ENCODE measurements at places on chromosomes 4 and X. TPM values are rescaled to one million over a fixed set of nuclear protein-coding genes. Genes with fewer than 3 reads are reported as not detected.
A peak's percentile ranks its signal among the peaks of the same experiment; 100 is the strongest.

DNA sequence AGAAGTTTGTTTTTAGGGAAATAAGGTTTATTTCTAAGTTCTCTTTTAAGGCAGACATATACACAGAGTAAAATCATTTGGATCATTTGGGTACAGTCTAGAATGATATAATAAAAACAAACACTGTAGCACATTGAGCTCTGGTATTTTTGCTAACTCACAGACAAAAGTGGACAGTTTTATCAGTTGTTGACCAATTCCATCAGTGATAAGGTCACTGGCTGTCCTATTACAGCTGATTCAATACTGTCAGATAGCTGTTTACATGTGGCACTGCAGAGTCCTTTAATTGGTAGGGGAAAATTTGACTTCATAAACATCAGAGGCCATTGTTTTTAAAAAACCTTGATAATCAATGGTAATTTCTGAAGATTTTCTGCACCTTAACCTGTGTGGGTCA, 3.5 kb downstream of the IBSP start:
- H3K36me3 ChIP-seq: no peaks in the 10 kb centered on the region
- no peak for DNase-seq
- no peak overlapping the region for H3K4me3 ChIP-seq
- no peaks in the 10 kb centered on the region for H3K27me3 ChIP-seq
- no peak overlapping the region for H3K27ac ChIP-seq

DNA sequence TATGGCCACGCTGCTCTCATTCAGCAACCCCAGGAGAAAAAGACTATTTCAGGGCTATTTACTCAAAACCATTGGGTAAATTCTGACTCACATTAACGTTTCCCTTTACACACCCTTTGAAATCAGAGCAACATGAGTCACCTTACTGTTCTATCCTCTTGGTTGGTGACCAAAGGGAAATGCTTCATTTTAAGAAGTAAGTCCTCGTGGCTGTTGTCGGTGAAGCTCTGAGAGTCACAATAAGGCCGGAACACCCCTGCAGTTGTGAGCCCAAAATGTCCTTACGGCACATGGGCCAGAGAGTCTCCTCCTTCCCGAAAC, 56.3 kb upstream of the SPRY1 start:
- H3K27ac ChIP-seq: peak overlapping the region; percentile 17
- no peaks in the 10 kb centered on the region for H3K27me3 ChIP-seq
- no peaks in the 10 kb centered on the region for H3K4me1 ChIP-seq
- no peaks in the 10 kb centered on the region for H3K36me3 ChIP-seq

GRCh38 chrX:38400389-38400910, 48.0 kb downstream of the OTC start:
- DNase-seq: no peak
- H3K4me3 ChIP-seq: no peak overlapping the region
- H3K4me1 ChIP-seq: no peaks in the 10 kb centered on the region
- H3K27ac ChIP-seq: no peak overlapping the region

GRCh38 chr4:105197777-105198176, 51.1 kb downstream of the TET2 start:
- no peak overlapping the region for H3K4me3 ChIP-seq
- no peaks in the 10 kb centered on the region for H3K27me3 ChIP-seq
- DNase-seq: no peak
- H3K27ac ChIP-seq: peak overlapping the region; percentile 81

DNA sequence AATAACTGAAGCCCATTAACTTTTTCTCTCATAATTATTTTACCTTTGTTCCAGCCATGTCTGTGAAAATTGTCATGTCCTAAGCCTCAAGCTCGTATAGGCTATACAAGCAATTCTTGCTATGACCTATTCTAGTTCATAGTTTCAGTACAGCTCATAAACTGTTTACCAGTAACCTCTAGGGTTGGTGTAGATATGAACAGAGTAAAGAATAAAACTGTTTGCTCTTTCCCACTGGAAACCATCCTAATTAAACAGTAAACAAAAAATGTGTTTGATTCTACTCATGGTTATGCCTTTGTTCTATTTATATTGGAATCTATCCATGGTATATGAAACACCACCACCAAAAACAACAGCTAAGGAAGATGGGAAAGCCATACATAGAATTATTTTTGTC, 1444.0 kb upstream of the PCDH7 start:
- H3K4me3 ChIP-seq: no peak overlapping the region
- no peaks in the 10 kb centered on the region for H3K36me3 ChIP-seq
- no peak overlapping the region for H3K27ac ChIP-seq
- H3K4me1 ChIP-seq: no peaks in the 10 kb centered on the region

DNA sequence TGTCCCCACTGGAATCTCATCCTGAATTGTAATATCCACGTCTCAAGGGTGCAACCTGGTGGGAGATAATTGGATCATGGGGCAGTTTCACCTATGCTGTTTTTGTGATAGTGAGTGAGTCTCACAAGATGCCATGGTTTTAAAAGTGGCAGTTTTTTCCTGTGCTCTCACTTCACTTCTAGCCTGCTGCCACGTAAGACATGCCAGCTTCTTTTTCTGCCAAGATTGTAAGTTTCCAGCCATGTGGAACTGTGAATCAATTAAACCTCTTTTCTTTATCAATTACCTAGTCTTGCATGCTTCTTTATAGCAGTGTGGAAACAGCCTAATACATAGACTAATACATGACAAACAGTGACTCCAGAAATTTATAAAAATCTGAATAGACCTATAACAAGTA, 1131.8 kb downstream of the PCDH7 start:
- no peaks in the 10 kb centered on the region for H3K27me3 ChIP-seq
- no peak for DNase-seq
- H3K36me3 ChIP-seq: no peaks in the 10 kb centered on the region
- H3K4me3 ChIP-seq: no peak overlapping the region
- no peak overlapping the region for H3K27ac ChIP-seq

GRCh38 chrX:109585488-109585887, 39.5 kb downstream of the KCNE5 start:
- H3K4me3 ChIP-seq: no peak overlapping the region
- no peak overlapping the region for H3K27ac ChIP-seq
- DNase-seq: no peak
- H3K36me3 ChIP-seq: no peaks in the 10 kb centered on the region
- H3K4me1 ChIP-seq: no peaks in the 10 kb centered on the region

GRCh38 chr4:87078987-87079486, 141.4 kb downstream of the KLHL8 start:
- DNase-seq: no peak
- H3K36me3 ChIP-seq: peaks cover under 1% of the 10 kb centered on the region
- H3K27me3 ChIP-seq: no peaks in the 10 kb centered on the region

DNA sequence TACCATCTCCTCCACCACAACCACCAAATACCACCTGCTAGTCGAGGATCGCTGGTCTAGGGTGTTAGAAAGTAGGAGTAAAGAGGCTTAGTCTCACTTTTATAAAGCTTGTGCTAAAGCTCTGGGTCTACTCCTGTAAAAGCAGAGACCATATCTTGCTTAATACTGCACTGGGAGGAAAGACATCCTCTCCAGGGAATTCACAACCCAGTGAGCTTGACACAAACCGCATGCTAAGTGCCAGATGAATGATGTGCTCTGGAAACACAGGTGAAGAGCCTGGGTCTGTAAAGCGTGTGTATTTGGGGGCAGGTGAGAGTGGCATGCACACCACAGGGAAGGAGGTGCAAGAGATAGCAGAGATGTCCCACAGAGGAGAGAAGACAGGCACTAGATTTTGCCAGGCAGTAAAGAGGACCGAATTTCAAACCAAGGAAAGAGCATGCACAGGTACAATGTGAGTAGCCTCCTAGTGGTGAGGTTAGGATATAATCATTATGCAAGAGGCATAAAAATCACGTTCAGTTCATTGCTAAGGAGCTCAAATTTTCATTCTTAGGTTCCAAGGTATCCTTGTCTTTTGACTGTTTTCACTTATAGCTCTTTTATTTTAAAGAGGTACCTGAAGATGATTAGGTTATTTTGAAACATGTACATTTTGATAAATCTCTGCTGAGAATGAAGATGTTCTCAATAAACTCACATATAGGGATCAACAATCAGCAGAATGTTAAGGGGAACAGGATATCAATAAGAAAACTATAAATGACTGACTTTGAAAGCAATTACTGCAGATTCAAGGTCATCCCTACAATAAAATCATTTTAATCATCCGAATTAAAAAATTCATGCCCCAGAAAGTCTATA, 20.7 kb downstream of the TAPT1 start:
- no peak overlapping the region for H3K27ac ChIP-seq
- no peaks in the 10 kb centered on the region for H3K27me3 ChIP-seq
- DNase-seq: no peak
- peaks cover 8% of the 10 kb centered on the region for H3K36me3 ChIP-seq
- no peak overlapping the region for H3K4me3 ChIP-seq

- no peak overlapping the region for H3K4me3 ChIP-seq
- no peaks in the 10 kb centered on the region for H3K36me3 ChIP-seq
- H3K27me3 ChIP-seq: no peaks in the 10 kb centered on the region
- no peaks in the 10 kb centered on the region for H3K4me1 ChIP-seq
- no peak for DNase-seq
- H3K27ac ChIP-seq: no peak overlapping the region
Measured at GRCh38 chrX:8627796-8628195, 104.1 kb downstream of the ANOS1 start.

DNA sequence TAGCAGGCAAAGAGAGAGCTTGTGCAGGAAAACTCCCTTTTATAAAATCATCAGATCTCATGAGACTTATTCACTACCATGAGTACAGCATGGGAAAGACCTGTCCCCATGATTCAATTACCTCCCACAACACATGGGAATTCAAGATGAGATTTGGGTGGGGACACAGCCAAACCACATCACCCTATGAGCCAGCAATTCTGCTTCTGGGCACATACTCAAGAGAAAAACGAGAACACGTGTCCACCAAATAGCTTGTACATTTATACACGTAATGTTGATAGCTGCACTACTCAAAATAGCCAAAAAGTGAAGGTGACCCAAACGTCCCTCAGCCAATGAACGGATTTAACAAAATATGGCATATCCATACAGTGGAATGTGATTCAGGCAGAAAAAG, 94.5 kb upstream of the DHRSX start:
- no peaks in the 10 kb centered on the region for H3K27me3 ChIP-seq
- peaks cover 5% of the 10 kb centered on the region for H3K36me3 ChIP-seq
- H3K27ac ChIP-seq: no peak overlapping the region
- no peaks in the 10 kb centered on the region for H3K4me1 ChIP-seq
- H3K4me3 ChIP-seq: no peak overlapping the region

DNA sequence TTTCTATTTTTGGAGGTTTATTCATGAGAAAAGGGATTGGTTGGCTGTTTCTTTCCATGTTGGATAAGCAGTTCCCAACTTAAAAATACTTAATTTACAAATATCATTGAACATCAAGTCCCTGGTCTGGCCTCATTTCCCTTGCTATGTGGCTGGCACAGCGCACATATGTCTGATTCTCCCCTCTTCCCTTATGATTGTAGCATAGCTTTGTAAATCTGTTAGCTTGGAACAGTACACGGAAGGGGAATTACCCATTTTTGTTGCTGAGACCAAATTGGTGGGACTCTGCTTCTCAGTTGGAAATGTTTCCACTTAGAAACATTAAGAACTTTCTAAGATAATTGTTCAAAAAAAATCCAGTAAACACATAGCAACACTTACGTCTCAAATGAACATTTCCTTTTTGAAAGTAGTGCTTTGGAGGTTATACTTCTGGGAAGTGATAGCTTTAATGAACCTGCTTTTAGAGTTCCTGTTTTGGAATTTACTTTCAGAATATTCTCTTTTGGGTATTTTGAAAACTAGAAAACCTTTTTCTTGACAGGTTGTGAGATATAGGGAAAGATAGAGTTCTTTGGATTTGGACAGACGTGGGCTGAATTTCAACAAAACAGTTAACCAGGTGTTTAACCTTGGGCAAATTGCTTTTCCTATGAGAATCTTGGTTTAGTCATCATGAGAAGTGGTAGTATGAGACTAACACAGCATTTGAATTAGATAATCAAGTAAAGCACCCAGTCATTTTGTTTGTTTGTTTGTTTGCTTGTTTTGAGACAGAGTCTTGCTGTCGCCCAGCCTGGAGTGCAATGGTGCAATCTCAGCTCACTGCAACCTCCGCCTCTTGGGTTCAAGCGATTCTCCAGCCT, 47.3 kb downstream of the STIM2 start:
- no peak overlapping the region for H3K4me3 ChIP-seq
- DNase-seq: no peak
- peaks cover 84% of the 10 kb centered on the region for H3K4me1 ChIP-seq
- no peaks in the 10 kb centered on the region for H3K27me3 ChIP-seq
- peak overlapping the region; percentile 64 for H3K27ac ChIP-seq

- H3K4me3 ChIP-seq: no peak overlapping the region
- no peaks in the 10 kb centered on the region for H3K36me3 ChIP-seq
- H3K27me3 ChIP-seq: no peaks in the 10 kb centered on the region
- H3K27ac ChIP-seq: no peak overlapping the region
- H3K4me1 ChIP-seq: no peaks in the 10 kb centered on the region
Measured at GRCh38 chrX:141668371-141668770, 30.2 kb downstream of the SPANXD start.

- H3K4me1 ChIP-seq: peaks cover 17% of the 10 kb centered on the region
- no peak for DNase-seq
- H3K27ac ChIP-seq: peak overlapping the region; percentile 98
- peak overlapping the region; percentile 64 for H3K4me3 ChIP-seq
Measured at GRCh38 chr4:36242629-36243354, 1.5 kb downstream of the ARAP2 start.

- peak overlapping the region; percentile 82 for H3K4me3 ChIP-seq
- H3K27ac ChIP-seq: peak overlapping the region; percentile 98
- H3K27me3 ChIP-seq: no peaks in the 10 kb centered on the region
- H3K36me3 ChIP-seq: no peaks in the 10 kb centered on the region
- H3K4me1 ChIP-seq: peaks cover 49% of the 10 kb centered on the region
Measured at GRCh38 chr4:26858035-26858918, 2.4 kb upstream of the STIM2 start.

GRCh38 chrX:55123900-55124299, 35.1 kb downstream of the PAGE2 start:
- H3K36me3 ChIP-seq: no peaks in the 10 kb centered on the region
- DNase-seq: no peak
- H3K4me3 ChIP-seq: no peak overlapping the region
- H3K27ac ChIP-seq: no peak overlapping the region
- H3K4me1 ChIP-seq: no peaks in the 10 kb centered on the region
- H3K27me3 ChIP-seq: no peaks in the 10 kb centered on the region

GRCh38 chr4:111930659-111931058, 214.6 kb upstream of the FAM241A start:
- H3K36me3 ChIP-seq: no peaks in the 10 kb centered on the region
- DNase-seq: no peak
- no peaks in the 10 kb centered on the region for H3K4me1 ChIP-seq
- H3K4me3 ChIP-seq: no peak overlapping the region
- no peak overlapping the region for H3K27ac ChIP-seq
- no peaks in the 10 kb centered on the region for H3K27me3 ChIP-seq

- peak; percentile 82 for DNase-seq
- no peaks in the 10 kb centered on the region for H3K36me3 ChIP-seq
- H3K4me3 ChIP-seq: peak within 1 kb of the TSS; percentile 51
- H3K27ac ChIP-seq: peak within 1 kb of the TSS; percentile 35
Measured at GRCh38 chr4:89836897-89837384, at the start of gene SNCA. Gene SNCA (minus strand): TSS chr4:89837161. CDS start chr4:89835667, 1,494 bp downstream.

ADH7 gene
- not detected for total RNA-seq

TMPRSS11A gene
- total RNA-seq: not detected

COX7B2 gene
- total RNA-seq: not detected

MBNL3 gene
- 38.7 TPM for total RNA-seq

FAM9B gene
- not detected for total RNA-seq

SLC25A31 gene
- not detected for total RNA-seq

AKAP14 gene
- not detected for total RNA-seq
